ENCODE measurements at places on chromosomes 3 and 15. TPM values are rescaled to one million over a fixed set of nuclear protein-coding genes. Genes with fewer than 3 reads are reported as not detected.

Gene ACY1
- 64.6 TPM for total RNA-seq

DNA sequence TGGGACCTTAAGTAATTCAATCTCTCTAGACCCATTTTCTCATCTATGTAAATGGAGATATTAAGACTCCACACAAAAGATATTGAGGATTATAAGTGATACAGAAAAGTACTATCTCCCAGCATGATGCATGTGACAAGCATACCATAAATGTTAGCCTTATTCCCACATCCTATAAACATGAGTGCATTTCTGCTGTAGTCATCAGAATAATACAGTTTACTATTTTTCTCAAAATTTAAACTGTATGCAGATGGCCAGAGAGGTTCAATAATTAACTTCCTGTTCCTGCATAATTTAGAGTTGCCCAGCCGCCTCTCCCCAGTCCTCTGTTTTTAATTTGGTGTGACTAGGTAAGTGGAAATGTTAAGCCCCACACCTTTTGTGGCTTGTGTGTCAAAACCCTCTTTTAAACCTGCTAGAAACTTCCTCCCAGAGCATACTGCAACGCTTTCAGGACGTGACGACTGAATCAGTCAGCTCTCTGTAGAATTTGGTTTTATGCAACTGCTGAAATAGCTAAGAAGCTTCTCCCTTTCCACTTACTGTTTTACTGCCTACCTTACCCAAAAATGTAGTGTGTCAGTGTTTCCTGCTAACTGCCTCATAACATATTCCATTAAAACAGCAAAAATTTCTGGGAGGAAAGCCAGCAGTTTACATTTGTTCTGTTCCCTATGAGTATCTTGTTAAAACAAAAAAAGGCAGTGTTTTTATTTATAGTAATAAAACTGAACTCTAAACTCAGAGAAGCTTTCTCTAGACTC lies 1037.9 kb downstream of the EPHA3 start:
- H3K27ac ChIP-seq = no peak overlapping the region
- H3K4me1 ChIP-seq = no peaks in the 10 kb centered on the region
- no peak for DNase-seq
- no peaks in the 10 kb centered on the region for H3K27me3 ChIP-seq
- no peak overlapping the region for H3K4me3 ChIP-seq
- no peaks in the 10 kb centered on the region for H3K36me3 ChIP-seq

DNA sequence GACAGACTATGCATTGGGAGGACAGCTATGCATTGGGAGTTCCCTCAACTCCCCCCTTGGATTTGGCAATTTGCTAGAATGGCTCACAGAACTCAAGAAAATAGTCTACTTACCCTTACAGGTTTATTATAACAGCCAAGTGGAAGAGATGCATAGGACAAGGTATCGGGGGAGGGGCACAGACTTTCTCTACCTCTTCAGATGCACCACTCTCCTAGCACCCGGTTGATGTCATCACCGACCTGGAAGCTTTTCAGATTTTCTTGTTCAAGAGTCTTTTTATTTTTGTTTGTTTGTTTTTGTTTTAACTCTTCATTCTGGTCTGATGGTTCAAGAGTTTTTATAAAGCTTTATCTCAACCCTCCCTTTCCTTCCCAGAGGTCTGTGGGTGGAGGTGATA lies 20.7 kb upstream of the ADAMTS9 start:
- H3K4me3 ChIP-seq = no peak overlapping the region
- H3K4me1 ChIP-seq = no peaks in the 10 kb centered on the region
- no peaks in the 10 kb centered on the region for H3K36me3 ChIP-seq
- no peaks in the 10 kb centered on the region for H3K27me3 ChIP-seq

- H3K4me1 ChIP-seq = no peaks in the 10 kb centered on the region
- H3K4me3 ChIP-seq = no peak overlapping the region
- DNase-seq = no peak
- peaks cover 4% of the 10 kb centered on the region for H3K27me3 ChIP-seq
Measured at GRCh38 chr15:69997813-69998212, 99.9 kb downstream of the TLE3 start.

DNA sequence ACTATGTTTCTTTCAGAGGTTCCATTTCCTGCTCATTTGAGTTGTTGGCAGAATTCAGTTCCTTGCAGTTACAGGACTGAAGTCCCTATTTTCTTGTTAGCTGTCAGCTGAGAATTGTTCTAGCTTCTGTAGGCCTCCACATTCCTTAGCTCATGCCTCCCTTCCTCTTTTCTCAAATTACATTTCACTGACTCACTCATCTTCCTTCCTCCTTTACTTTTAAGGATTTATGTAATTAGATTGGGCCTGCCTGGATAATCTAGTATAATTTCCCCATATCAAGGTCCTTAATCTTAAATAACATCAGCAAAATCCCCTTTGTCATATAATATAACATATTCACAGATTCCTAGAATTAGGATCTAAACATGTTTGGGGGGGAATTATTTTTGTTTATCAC lies 40.6 kb upstream of the RBMS3 start:
- no peaks in the 10 kb centered on the region for H3K4me1 ChIP-seq
- H3K27ac ChIP-seq = no peak overlapping the region
- no peak overlapping the region for H3K4me3 ChIP-seq
- no peak for DNase-seq
- no peaks in the 10 kb centered on the region for H3K36me3 ChIP-seq

GRCh38 chr15:91468871-91469580 lies 369.0 kb downstream of the SV2B start:
- no peak for DNase-seq
- peak overlapping the region; percentile 37 for H3K27ac ChIP-seq
- peak overlapping the region; percentile 30 for H3K4me3 ChIP-seq
- no peaks in the 10 kb centered on the region for H3K36me3 ChIP-seq
- peaks cover 14% of the 10 kb centered on the region for H3K27me3 ChIP-seq
- peaks cover 37% of the 10 kb centered on the region for H3K4me1 ChIP-seq

DNA sequence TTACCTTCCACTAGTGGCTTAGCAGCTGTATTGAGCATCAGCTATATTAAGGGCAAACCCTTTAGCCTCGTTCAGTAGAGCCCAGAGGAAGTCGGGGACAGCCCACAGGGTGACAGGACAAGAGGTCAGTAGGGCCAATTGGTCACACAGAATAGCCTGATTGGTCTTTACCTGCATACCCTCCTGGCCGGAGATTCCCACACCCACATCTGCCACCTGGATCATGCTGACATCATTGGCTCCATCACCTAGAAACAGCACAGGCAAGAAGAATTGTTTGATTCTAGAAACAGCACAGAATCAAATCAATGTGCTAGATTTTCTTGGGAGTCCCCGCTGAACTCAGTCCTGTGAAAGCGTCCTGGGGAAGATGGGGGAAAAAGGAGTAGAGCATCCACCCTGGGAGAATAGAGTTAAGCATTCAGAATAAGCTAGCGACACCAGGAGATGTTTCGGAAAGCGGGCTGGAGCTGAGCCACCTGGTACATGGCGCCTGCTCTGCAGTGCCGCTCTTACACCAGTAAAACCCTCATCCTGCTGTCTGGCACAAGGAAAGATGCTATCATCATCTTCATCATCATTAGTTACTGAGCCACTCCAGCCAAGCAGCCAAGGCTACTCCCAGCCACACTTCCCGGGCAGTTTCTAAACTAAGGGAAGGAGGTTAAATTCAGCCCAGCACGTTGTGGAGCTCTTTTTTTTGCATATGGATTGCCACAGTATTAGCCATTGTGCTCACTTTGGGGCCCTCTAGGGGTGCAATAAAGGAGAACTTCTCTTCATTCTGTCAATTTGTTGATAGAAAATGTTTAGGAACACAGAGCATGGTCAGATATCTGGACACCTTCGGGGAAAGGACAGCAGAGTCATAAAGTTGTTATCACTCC lies 171.3 kb downstream of the ATP10A start:
- peaks cover 47% of the 10 kb centered on the region for H3K36me3 ChIP-seq
- no peak overlapping the region for H3K27ac ChIP-seq
- H3K27me3 ChIP-seq = no peaks in the 10 kb centered on the region
- H3K4me3 ChIP-seq = no peak overlapping the region
- H3K4me1 ChIP-seq = no peaks in the 10 kb centered on the region

DNA sequence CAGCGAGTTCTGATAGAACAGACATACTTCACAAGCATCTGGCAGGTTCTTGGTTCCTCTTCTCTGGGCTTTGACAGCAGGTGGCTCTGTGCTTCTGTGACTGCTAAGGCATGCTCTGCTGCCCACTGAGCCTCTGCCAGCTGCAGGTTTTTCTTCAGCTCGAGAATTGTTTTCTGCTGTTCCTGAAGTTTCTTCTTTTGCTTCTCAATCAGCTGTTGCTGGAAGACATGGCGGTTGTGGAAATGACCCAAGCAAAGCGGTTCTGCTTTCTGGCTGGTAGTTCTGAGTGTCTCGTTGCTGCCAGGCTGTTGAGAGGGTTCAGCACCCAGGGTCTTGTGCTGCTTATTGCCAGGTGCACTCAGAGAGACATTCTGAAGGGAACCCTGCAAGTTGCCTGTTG lies 50.8 kb downstream of the CCDC191 start:
- no peak overlapping the region for H3K27ac ChIP-seq
- no peak for DNase-seq
- H3K4me1 ChIP-seq = no peaks in the 10 kb centered on the region
- H3K36me3 ChIP-seq = peaks cover 4% of the 10 kb centered on the region

- no peaks in the 10 kb centered on the region for H3K36me3 ChIP-seq
- H3K4me3 ChIP-seq = no peak overlapping the region
- H3K27me3 ChIP-seq = no peaks in the 10 kb centered on the region
- no peak for DNase-seq
- H3K27ac ChIP-seq = peak overlapping the region; percentile 76
Measured at GRCh38 chr15:99845009-99845408, 111.8 kb upstream of the LYSMD4 start.

- H3K4me3 ChIP-seq = no peak overlapping the region
- no peaks in the 10 kb centered on the region for H3K36me3 ChIP-seq
- DNase-seq = no peak
- H3K27ac ChIP-seq = no peak overlapping the region
- H3K27me3 ChIP-seq = peaks cover 26% of the 10 kb centered on the region
Measured at GRCh38 chr15:52706091-52706490, 26.9 kb upstream of the ATOSA start.

DNA sequence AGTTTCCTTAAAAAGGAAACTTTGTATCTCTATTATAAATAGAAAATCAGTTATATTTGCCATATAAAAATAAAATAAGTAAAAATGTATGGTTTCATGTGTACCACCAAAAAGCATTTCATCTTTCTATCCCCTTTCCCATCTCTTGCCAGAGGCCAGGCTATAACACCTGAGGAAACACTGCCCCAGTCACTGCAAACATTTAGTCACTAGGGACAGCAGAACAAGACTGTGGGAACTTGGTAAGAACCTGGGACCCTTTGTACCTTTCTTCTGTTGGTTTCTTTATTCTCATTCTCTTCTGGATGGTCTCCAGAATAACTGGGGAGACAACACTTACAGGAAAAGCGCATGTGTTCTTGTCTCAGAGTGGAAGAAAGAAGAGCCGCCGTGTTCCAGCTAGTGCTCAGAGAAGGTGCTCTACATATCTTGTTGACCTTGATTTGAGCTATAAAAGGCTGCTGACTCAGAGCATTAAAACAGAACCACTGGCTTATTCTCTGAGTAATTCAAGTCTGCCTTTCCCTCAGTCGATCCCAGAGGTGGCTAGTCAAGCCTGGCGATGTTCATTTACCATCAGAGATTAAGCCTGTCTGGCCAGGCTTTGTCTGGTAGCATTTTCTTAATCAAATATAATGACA lies 361.6 kb downstream of the RBMS3 start:
- H3K27me3 ChIP-seq = no peaks in the 10 kb centered on the region
- no peak for DNase-seq
- H3K36me3 ChIP-seq = no peaks in the 10 kb centered on the region
- H3K27ac ChIP-seq = no peak overlapping the region
- no peaks in the 10 kb centered on the region for H3K4me1 ChIP-seq

DNA sequence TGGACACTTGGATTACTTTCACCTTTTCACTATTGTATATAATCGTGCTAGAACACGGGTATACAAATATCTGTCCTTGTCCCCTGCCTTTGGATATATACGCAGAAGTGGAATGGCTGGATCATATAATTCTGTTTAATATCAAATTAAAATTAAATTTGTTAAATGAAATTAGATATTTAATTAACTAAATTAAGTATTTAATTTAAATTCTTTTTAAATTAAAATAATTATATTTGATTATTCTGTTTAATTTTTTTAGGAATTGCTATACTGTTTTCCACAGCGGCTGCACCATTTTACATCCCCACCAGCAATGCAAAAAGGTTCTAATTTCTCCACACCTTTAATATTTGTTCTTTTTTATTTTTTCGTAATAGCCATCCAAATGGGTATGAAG lies 84.3 kb downstream of the DOCK3 start:
- no peaks in the 10 kb centered on the region for H3K36me3 ChIP-seq
- no peak overlapping the region for H3K4me3 ChIP-seq
- DNase-seq = no peak
- no peaks in the 10 kb centered on the region for H3K4me1 ChIP-seq

DNA sequence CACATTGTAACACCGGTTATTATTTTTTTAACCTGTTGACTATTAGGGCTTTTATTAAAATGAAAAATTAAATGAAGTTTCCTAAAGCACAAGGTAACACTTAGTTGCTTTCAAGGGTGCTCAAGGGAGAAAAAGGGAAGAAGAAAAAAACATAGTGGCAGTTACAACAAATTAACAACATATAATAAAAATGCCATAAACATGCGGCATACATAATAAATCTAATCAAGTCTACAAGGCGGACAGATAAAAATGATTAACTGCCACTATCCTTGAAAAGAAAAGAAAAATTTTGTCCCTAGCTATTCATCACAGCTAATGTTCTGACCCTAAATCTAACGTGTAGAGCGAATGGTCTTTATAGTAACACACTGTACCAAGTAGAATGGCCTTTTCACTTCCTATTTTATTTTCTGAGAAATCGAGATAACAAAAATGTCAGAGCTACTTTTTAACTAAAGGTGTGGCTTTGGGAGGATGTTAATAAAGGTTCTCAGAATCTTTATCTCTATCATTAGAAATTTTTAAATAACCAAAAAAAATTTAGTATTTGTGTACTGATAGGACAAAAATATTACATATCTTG lies 194.9 kb downstream of the FOXP1 start:
- H3K36me3 ChIP-seq = no peaks in the 10 kb centered on the region
- no peak overlapping the region for H3K4me3 ChIP-seq
- DNase-seq = no peak
- no peaks in the 10 kb centered on the region for H3K27me3 ChIP-seq
- H3K27ac ChIP-seq = peak overlapping the region; percentile 5

DNA sequence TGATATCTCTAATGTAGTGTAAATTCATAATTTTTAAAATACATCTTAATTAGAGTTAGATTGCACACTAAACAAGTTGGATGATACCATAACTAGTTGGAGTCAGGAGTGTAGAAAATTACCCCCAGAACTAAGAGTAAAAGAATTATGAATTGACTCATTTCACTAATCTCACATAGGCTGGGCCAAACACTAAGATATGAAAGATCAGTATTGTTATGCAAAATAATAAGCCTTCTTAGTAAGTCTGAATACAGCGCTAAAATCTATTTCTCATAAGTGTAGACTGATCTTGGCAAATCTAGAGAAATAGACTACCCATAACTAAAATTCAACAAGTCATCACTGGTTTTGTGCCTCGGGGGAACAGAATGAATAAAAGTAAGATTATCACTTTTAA lies 979.0 kb downstream of the ROBO1 start:
- H3K36me3 ChIP-seq = no peaks in the 10 kb centered on the region
- DNase-seq = no peak
- H3K27ac ChIP-seq = no peak overlapping the region
- H3K4me3 ChIP-seq = no peak overlapping the region
- no peaks in the 10 kb centered on the region for H3K4me1 ChIP-seq

GRCh38 chr3:106183762-106184391 lies 315.1 kb upstream of the CBLB start:
- H3K27me3 ChIP-seq = no peaks in the 10 kb centered on the region
- H3K27ac ChIP-seq = peak overlapping the region; percentile 35
- peaks cover 51% of the 10 kb centered on the region for H3K4me1 ChIP-seq
- no peak overlapping the region for H3K4me3 ChIP-seq
- H3K36me3 ChIP-seq = peaks cover 23% of the 10 kb centered on the region
